ENCODE measurements at places on chromosomes 4 and X.

- DNase-seq, result no peak
Observed at GRCh38 chr4:152687974-152688599, 8.3 kb upstream of the TMEM154 start.

DNA sequence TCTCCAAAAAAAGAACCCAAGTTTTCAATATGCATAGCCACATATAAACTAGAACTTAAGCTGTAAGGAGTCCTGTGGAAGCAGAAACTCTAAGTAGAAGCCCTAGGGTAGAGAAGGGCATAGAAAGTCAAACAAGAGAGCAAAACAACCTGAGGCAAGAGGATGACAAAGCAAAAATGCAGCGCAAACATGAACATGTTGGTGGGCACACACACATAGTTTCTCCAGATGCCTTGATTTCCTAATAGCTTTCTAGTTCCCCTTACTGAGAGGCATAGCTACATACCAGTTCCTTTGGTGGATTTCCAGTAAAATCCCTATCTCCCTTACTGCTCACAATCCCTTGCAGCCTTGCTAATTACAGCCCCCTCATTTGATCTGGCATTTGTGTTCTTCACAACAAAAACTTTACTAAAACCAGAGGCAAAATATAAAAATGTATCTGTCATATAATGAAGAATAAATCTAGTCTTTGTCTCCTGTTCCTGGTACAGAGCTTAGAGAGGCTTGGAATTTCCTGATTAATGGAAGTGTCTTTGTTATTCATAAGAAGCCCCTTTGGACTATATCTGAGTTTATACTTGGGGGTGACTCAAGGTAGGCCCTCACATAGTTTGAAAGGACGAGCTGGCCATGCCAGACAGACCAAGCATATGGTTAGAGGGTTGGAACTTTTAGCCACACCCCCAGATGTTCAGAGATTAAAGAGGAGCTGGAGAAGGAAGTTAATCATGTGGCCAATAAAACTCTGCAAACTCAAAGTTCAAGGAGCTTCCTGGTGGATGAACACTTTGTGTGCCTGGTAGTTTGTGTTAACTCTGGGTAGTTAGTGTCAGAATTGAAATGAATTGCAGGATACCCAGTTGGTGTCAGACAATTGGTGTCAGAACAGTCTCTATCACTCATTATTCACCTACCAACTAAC lies 52.7 kb upstream of the ZCCHC13 start:
- DNase-seq, result peak; percentile 27

DNA sequence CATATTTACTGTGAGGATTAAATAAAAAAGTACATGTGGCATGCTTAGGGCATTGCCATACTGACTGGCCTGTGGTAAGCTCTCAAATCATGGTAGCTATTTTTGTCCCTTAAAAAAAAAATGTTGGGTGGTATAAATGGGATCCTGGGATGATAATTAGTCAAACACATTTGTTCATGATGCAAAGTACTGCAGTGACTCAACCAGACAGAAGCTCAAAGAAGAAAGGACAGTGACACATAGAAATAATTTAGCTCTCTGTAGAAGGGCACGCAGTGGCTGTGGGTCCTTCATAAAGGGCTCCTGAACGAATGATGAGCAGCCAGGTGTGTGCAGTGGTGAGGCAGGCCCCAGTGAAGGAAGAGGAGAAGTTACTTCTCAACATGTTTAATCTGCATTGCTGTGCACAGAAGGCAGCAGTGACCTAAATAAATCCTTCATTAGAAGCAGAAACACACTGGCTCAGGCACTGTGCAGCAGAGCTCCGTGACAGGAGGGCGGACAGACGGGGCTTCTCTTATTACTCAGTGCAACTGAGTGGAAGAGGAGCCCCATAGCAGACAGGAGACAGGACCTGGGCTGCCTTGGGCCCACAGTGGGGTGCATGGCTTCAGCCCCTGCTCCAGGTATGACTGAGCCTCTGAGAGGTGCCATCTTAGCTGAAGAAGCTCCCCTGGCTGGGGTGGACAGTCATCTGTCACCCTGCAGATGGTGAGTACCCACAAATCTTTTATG lies 20.3 kb downstream of the HS3ST1 start:
- DNase-seq, result no peak

DNA sequence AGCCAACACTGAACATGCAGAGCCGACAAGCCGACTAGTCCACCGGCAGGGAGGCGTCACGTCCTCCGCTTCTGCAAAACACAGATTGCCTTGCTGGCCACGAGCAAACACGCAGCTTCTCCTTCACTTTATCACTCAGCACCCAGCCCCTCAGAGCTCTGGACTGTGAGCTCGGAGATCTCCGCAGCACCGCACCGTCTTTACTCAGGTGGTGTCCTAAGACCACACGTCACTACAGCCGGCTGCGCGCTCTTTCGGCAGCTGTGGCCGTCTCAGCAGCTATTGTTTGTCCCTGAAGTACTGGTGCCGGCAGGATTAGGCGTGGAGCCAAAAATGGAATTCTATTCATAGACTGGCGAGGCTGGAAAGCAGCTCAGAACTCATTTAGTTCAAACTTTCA lies 72.0 kb downstream of the FAT1 start:
- DNase-seq, result no peak

- DNase-seq, result peak; percentile 91
Observed at GRCh38 chrX:48897157-48897624, 377 bp downstream of the TIMM17B start.

Data from K562 (cell line).